ENCODE measurements at places on chromosomes 13 and 19.

DNA sequence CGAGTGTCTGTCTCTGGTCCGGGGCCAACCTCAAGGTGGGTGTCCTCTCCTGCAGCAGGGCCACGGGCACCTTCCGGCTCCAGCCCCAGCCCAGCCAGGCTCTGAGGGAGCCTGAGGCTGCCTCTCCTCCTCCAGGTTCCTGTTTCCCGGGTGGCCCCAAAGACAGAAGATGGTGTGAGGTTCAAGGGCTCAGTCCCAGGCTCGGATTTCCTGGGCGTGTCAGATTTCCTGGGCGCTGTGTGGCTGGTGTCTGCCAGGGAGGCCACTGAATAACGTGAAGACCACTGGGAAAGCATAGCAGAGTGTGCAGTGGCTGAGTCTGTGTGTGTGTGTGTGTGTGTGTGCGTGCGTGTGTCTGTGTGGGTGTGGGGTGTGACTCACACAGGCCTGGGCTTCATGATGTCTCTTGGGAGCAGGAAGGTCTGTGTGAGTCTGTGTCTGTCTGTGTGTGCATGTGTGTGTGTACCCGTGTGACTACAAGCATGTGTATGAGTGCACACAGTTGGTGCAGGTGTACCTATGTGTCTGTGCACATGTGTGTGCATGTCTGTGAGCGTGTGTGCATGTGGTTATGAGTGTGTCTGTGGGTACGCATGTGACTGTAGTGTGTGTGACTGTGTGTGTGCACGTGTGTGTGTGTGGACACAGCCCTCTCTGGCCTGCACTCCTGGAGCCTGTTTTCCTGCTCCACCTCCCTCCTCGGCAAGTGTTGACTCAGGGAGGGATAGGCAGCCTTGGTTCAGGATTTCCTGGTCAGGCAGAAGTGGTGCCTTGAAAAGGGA lies 28.3 kb downstream of the CEBPA start:
- DNase-seq: no peak

GRCh38 chr13:78121459-78122348 lies 203.1 kb upstream of the EDNRB start:
- peak; percentile 52 for DNase-seq

- no peak for DNase-seq
Observed at GRCh38 chr19:3142292-3142670, 6.4 kb downstream of the GNA15 start.

- DNase-seq: peak; percentile 87
Observed at GRCh38 chr19:58042495-58043340, 8.9 kb downstream of the ZSCAN1 start.

DNA sequence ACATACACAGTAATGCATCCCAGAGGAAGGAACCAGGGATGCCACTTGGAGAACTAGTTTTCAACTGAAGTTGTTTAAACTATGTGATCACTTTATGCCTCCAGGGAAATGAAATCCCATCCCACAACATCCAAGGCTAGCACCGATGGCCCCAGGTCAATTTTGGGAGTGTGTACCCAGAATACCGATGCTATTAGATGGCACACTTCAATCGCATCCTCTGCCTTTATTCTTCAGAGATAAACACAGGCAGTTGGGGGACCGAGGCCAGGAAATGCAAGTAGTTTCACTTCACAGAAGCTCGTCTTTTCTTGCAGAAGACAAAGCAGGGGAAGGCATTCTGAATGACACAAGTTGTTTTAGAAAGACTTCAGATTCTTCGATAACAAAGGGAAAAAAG lies 13.8 kb downstream of the STK24 start:
- no peak for DNase-seq

GRCh38 chr13:29791508-29791907 lies 58.9 kb downstream of the UBL3 start:
- DNase-seq: no peak

All from endodermal cell (in vitro differentiated cells).